Activated CD8-positive, alpha-beta T cell treated with anti-CD3 and anti-CD28 coated beads, Interleukin-2, amount 10 ng/mL, durations not matched to agents 7 days and 5 days (primary cell): ENCODE measurements at places on chromosomes 4 and X. TPM values are rescaled to one million over a fixed set of nuclear protein-coding genes. Genes with fewer than 3 reads are reported as not detected.

GRCh38 chr4:16686195-16686594, 212.2 kb downstream of the LDB2 start:
- DNase-seq: no peak

DNA sequence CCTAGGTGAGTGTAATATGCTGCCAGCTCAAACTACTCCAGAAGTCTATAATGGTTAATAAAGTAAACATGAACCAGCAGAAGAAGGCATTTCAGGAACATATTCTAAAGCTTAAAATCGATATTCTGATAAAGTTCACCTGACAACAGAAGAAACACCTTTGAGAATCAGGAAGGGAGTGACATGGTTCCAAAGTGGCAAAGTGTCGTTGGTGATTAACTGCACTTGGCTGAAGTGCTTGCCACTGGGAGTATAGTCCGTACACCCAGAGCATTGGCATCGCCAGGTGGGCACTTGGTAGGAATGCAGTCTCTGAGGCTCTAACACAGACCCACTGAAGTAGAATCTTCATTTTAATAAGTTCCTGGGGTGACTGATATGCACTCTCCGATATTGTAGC, 76.0 kb upstream of the H2AZ1 start:
- DNase-seq: no peak

DNA sequence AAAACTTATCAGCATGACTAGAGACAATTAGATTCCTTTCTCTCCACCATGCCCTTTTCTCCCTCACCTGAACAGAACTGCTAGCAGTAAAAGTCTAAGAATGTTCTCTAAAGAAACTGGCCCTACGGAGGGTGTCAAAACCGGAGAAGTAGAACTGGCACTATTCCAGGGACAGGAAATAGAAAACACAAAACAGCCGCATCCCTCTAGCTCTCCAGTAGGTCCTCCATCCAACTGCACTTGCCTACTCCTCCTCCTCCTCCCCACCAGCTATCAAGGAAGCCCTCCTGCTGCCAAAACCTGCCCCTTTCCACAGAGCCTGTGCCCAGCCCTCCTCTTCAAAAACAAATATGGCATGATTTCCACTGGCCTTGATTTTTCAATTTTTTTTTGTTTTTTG, 28.4 kb downstream of the FUNDC1 start:
- no peak for DNase-seq

- no peak for DNase-seq
These were observed 73.4 kb downstream of the NBDY start for GRCh38 chrX:56802428-56802827.

DNA sequence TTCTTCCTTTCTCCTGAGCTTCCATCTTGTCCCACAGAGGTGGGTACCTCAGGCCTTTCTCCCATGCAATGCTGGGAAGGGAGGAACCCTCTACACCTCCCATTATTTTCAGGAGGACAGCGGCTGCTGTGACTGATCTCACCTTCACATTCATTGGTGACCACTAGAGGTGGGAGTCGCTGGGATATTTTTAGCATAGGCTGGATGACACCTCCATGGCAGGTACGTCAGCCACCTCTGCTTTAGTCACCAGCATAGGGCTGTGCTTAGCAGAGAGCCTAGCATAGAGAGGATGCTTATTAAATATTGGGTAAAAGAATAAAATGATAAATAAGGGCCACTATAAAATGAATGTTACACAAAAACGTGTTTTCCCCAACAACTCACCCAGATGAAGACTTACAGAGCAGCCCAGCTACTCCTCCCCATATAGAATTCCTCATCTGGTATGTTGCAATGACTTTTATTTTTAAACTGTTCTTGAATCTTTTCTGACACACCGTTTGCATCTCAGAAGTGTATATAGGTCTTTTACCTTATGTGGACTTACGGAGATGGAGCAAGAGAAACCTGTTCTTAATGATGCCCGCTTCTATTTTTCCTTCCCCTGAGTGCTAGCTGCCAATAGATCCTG, 60.9 kb upstream of the SORBS2 start:
- no peak for DNase-seq

- no peak for DNase-seq
These were observed 52.3 kb upstream of the SMIM31 start for GRCh38 chr4:164701665-164702064.

GRCh38 chr4:19492606-19493005, 759.1 kb upstream of the SLIT2 start:
- DNase-seq: no peak

DNA sequence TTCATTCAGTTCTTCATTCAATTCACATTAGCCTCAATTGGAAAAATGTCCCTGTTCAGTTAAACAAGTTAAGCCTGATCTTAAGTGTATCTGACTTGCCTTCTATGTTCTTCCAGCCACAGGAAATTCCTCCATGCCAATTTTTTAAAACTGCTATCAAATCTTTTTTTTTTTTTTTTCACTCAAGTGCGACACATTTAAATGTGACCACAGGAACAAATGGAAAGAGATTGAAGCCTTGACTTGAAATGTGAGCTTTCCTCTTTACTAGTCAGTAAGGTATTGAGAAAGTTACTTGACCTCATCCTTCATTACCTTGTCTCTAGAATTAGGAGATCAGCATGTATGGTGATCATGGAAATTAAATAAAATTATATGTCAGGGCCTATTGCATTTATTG, 165.1 kb downstream of the SLIT2 start:
- DNase-seq: no peak

DNA sequence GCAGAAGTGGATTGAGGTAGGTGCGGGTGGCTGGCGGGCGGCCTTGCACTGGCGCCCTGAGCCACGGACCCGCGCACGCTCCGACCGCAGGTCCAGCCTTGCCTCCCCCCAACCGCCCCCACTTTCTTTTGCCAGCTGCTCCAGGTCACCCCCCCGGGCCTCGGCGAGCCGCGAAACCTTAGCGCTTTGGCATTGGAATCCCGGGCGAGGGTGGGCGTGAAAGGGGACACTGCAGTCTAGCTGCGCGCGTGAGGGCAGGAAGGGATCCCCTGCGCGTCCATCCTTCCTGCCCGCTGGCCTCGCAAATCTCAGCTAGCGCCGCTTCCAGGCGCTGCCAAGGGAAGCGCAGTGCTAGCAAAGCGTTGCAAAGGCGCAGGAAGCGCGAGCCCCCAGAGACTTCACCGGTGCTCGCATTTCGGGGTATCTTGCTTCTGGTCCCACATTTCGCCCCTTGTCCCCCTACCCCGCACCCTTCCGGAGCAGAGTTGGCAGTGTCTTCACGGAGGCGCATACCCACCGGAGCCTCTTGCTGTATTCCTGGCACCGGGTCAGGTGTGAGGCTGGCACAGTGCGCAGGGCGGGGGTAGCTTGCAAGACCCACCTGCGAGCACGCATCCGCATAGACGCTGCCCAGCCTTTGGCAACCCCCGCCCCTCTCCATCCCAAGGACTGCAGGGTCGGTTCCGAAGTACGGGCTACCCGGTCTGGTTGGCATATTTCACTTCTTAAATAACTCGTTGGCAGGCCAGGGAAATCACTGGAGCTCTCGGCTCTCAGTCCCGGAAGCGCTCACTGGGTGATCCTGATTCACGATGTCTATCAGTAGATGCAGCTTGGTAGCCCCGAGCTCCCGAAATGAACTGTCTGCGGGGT, 104.4 kb downstream of the UCHL1 start:
- DNase-seq: no peak

GRCh38 chrX:40325161-40325560, 227.4 kb upstream of the BCOR start:
- no peak for DNase-seq

DNA sequence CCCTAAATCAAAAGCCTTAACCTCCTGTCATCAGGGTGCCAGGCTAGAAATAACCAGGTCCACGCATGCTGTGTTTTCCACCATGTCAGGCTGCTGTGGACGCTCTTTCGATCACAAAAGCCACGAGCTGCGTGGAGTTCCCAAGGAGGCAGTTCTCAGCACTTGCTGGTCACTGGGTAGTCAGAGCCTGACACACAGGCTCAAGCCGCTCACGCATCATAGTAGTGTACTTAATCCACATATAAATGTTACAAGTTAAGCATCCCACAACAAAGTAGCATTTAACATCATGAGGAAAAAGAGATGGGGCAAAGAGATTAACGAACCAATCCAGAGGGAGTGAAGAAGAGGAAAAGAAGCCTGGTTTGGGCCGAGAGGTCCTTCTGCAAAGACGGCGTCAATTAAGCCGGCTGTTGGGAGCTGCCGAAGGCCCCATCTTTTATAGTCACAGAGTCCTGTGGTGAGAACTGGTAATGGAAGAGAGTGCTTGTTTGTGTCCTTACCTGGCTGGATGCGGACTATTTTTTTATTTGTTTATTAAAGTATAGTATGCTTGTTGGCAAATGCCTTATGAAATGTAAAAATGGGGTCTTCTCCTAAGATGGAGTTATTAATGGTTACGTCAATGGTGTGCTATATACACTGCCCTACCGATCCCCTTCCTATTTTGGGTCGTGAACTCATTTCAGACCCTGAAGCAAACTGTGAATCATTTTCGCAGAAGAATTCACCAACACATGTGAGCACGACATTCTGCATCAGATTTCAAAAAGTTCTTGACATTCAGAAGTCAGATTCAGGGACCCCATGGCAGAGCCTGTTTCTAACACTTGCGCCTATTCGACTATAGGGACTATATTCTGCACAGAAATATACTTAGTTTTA, 675 bp downstream of the PRIMPOL start:
- DNase-seq: peak; percentile 32

DNA sequence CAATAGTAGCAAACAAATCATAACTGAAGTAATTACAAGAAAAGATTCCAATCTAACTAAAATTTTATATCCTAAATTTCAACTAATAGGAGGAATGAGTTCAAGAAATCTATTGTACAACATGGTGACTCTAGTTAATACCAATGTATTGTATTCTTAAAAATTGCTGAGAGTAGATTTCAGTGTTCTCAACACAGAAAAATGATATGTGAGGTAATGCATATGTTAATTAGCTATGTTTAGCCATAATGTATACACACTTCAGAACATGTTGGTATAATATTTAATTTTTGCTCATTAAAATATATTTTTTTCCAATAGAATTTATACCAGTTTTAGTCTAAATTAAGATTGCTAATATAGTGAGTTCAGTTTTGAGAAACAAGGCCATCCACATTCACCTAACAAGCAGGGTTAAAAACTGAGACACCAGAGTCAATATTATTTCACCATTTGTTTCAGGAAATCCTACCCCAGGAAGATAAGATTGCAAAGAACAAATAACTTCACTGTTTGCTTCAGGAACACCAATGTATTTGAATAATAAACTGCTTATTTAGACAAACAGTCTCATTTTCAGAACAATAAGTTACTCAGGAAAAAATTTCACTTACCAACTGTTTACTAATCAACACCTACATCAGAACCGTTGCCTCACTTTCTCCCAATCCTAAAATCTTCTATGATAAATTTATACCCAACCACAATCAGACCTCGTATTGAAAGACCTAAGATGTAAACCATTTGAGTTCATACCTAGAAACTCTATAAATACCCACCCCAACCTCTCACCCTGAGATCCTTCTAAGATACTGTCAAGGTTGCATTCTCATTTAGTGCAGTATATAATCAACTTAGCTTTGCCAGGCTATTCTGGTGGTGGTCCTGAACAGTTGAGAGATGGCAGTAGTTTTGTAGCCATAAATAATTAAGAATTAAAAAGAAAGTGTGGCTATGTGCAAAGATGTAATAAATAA, 132.8 kb downstream of the MAB21L2 start:
- DNase-seq: no peak

DNA sequence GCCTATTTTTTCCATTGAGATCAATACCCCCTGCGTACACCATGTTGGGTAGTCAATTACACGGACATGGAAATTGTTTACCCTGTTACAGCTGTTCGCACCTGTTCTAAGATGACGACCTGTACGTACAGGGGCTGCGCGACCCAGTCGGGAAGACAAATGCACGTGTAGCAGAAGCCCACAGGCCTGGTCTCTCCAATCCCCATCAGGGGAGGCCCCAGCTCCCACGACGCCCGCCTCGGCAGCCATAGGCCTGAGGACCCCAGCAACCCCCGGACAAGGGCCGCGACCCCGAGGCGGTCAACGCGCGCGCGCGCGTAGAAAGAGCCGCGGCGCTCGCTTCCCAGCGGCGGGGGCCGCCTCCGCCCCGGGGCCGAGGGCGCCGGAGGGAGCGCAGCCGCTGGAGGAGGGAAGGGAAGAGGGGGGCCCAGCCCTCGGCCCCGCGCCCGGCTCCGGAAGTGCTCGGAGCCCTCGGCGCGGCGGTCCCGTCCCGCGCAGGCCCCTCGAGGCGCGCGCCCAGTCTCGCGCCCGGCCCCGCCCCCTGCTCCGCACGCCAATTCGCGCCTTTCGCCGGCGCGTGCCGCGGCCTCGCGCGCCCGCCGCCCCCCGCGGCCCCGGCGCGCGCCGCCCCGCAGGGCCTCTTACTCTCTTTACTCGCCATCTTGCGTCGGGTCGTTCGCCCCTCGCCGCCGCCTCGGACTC, 618 bp downstream of the RBBP7 start:
- DNase-seq: peak; percentile 63

MAGEA3 gene
- not detected for total RNA-seq

P2RY4 gene
- total RNA-seq: 0.45 TPM
